ENCODE measurements at places on chromosomes 13 and 19. TPM values are rescaled to one million over a fixed set of nuclear protein-coding genes. Genes with fewer than 3 reads are reported as not detected.
A peak's percentile ranks its signal among the peaks of the same experiment; 100 is the strongest.

RGCC gene
- total RNA-seq, result 476 TPM

CHERP gene
- total RNA-seq, result 22.5 TPM

SLC10A2 gene
- total RNA-seq, result not detected

ZNF439 gene
- 9.8 TPM for total RNA-seq

ALKBH7 gene
- 71.2 TPM for total RNA-seq

MYO1F gene
- total RNA-seq, result 20.3 TPM

TINCR gene
- 13.9 TPM for total RNA-seq

PRR19 gene
- total RNA-seq, result not detected

ZNF66 gene
- 4.1 TPM for total RNA-seq

ZNF441 gene
- 14.1 TPM for total RNA-seq

PTH2 gene
- not detected for total RNA-seq

ZNF564 gene
- 14.7 TPM for total RNA-seq

ZNF709 gene
- total RNA-seq, result 2.9 TPM

DNA sequence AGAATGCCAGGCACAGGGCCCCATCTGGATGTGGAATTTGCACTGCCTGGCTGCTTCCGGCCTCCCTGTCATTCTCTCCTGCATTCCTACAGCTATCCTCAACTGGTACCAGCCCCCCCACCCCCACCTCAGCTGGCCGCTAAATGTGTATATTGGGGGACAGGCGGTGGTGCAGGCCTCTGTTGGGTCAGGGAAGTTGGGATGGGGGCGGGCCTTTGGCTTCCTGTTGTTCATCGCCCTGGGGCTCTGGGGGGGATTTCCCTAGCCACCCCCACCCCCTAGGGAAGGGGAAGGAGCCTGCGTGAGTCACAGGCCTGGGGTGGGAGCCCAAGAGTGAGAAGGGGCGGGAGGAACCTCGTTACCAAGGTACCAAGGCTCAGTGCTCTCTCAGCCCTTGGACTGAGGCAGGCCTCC is 10.6 kb downstream of the POU2F2 start:
- peak; percentile 33 for DNase-seq

GRCh38 chr13:108980237-108980636 is 350.8 kb downstream of the MYO16 start:
- DNase-seq, result no peak

GRCh38 chr13:113862191-113862930 is 1.5 kb downstream of the GAS6 start:
- DNase-seq, result no peak

DNA sequence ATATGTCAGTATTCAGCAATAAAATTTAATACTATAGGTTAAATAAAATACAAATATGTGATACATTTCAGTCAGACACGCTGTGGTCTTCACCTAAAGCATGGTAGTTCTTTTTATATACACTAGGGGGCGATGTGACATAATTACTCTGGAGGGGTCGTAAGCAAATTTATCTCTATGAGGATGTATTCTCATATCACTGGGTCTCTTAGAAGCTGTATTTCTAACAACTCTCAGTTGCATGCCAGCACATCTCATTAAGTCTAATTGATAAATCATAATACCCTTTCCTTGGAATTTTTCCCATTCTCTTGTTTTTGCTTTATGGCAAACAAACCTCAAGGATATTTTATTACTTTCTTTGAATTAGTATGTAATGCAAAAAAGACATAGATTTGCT is 3.9 kb upstream of the PCDH17 start:
- no peak for DNase-seq

DNA sequence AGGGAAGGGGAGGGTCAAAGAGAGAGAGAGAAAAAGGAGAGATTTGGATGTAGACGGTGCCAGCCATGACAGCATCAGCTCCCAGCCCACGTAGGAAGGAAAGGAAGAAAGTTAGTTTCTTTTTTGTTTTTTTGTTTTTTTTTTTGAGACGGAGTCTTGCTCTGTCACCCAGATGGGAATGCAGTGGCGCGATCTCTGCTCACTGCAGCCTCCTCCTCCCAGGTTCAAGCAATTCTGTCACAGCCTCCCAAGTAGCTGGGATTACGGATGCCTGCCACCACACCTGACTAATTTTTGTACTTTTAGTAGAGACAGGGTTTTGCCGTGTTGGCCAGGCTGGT is 27.6 kb downstream of the ELL start:
- no peak for DNase-seq

GRCh38 chr13:97639236-97639635 is 205.3 kb downstream of the RAP2A start:
- DNase-seq, result no peak

DNA sequence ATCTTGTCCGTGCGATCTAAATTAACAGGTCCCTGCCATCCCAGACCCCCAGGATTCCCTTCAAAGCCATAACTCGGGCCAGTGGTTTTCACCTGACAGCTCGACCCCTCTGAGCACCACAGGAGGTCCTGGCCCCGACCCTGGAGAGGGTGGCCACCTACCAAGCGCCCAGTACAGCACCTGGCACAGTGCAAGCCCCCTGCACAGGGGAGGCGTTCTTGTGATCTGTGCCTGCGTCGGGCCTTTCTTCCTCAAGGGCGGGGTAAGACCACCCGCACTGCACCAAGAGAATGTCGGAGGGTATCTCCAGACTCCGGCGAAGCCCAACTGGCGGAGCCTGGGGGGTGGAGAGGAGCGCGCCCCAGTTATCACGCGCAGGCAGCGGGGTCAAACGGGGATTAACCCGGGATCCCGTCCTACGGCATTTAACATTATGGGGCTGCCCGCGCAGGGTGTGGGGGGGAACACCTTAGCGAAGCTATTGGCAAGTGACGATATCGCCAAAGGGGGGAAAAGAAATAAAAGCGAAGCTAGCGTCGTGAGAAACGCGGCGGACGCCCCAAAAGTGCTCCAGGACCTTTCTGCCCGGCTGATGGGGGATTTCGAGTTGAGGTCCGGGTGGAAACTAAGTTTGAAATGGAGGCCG is 1.3 kb upstream of the HNRNPL start:
- DNase-seq, result no peak

GRCh38 chr13:113883314-113883811 is 19.5 kb upstream of the GAS6 start:
- DNase-seq, result no peak

DNA sequence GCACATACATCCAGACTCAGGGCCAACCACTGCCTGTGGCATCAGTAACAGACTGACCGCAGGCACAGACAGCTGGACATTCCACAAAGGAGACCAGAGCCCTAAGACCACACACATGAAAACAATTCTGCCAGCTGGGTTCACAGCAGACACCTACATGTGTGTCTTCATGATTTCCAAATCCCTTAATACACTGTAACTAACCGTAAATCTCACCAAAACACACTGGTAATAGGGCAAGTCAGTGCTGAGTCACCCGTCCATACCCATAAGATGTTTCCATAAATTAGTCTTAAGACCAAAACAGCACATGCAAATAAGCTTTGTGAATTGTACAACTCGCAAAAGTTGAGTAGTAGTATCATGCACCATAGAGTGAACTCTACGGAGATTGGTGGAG is 65.4 kb downstream of the TUBGCP3 start:
- DNase-seq, result no peak

GRCh38 chr13:41588899-41589298 is 131.5 kb downstream of the RGCC start:
- DNase-seq, result no peak

- DNase-seq, result no peak
Measured at GRCh38 chr13:45082964-45083363, 37.3 kb upstream of the GTF2F2 start.

DNA sequence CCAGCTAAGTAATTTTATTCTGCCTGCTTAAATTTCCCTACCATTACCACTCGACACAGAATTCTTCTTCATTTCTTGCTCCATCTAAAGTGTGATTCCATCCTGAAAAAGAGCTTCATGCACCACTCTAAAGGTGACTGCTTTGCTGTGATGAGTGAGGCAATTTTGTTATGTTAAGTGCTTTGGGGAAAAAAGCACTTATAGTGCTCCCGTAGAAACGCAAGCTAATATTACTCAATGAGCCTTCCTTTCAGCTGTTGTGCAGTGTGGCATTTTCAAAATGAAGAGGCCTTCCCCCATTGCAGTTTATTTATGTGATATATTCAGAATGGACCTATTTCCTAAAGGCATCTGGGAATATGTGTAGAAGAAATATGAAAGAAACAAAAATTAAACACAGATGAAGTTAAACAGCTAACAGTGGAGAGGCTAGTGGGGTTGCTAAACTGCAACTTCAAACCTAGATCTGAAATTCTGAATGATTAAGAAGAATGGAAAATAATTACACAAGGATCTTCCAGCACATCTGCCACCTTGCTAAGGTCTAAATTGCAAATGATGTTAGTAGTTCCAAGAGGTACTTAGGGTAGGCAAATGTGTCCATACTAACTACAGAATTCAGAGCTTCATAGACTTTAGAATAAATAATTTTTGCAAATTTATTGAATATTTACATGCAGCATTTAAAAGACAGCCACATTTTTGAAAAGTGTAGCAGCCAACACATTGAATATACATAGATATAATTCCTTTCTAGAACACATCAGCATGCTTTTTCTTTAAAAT is 211.7 kb downstream of the DCT start:
- DNase-seq, result no peak

DNA sequence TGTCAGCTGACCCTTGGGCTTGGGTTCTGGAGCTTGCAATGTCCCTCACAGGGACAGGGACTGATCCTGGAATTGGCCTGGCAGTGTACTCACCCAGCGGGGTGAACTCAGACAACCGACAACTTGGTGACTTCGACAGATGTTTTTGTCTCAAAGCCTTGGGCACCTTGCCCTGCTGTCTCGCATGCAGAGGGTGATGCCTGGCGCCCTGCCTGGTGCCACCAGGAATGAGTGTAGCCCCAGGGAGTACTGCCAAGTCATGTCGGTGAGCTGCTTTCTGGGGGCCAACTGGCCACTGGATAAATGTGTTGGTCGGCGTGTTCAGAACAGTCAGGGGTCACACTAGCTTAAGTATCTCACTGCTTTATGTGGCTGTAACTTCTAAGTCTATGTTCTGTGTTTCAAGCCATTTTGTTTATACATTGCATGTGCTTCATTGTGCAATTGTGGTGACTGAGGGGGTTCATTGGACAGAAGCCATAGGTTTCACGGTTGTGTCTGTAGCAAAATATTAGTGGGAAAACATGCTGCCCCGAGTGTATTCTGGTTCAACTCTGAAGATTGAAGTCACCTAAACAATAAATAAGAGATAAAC is 96.3 kb upstream of the TNFSF11 start:
- no peak for DNase-seq

DNA sequence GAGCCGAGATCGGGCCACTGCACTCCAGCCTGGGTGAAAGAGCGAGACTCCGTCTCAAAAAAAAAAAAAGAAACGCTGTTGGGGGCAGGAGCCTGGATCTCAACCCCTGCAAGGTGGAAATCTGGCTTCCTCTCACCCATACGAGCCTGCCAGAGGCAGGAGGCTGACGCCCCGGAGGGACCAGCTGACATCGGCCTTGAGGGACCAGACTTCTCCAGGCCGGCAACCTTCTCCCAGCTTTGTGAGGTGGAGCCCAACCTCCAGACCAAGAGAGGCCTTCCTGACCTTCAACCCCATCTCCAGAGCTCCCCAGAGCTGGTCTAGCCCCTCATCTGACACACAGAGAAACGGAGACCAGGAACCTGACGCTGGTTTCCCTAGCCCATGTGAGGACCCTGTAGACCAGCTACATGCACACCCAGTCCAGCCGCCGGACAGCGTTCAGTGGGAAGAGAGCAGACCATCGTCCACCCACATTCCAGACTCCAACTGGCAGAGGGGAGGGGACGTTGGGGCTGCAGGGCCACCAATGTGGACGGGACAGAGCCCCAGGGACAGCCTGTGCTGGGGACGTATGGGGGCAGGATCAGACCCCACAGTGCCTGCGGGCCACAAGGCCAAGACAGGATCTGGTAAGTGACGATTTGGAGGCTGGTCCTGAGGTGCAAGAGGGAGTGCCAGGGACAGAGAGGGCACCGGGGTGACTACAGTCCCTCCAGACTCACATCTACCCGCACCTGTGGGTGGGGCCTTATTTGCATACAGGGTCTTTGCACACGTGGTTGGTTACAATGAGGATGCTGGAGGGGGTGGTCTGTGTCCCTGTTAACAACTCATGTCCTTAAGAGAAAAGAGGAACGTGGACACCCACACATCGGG is 11.4 kb downstream of the SBNO2 start:
- DNase-seq, result no peak

DNA sequence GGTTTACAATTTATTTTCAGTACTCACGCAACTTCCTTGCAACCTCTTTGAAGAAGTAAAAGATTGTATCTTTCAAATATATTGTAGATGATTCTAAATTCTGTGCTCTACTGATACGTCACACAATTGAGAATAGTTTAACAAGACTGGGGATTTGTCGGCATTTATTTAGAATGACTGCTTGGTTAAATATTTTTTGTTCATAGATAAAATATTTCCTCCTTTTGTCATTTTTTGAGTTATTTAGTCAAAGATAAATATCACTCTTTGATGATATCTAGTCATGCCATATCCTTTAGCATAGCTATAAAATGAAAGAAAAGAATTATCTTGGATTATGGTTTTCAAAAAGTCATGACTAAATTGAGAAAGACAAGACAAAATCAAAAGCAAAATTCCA is 2747.8 kb downstream of the PCDH9 start:
- no peak for DNase-seq

DNA sequence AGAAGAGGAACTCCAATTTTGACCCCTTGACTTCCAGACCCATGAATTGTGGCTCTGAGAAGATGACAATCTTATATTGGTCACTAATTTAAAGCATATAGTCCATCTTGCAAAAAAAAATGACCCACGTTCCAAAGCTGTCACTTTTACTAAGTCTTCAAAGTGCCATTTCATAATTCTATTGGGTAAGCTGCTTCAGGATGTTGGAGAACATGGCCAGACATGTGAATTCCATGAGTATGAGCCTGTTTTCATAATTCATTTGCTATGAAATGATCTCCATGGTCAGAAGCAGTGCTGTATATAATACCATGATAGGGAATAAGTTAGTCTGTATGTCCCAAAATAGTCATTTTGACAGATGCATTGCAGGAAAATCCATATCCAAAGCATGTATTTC is 1787.3 kb downstream of the SLITRK5 start:
- no peak for DNase-seq

- no peak for DNase-seq
Measured at GRCh38 chr13:87122551-87122950, 548.6 kb upstream of the SLITRK5 start.

GRCh38 chr19:10611907-10612306 is 13.4 kb upstream of the SLC44A2 start:
- DNase-seq, result no peak
